ENCODE measurements at places on chromosomes 6 and 20. TPM values are rescaled to one million over a fixed set of nuclear protein-coding genes. Genes with fewer than 3 reads are reported as not detected.

The HMGCLL1 gene
- 2.4 TPM for total RNA-seq

The FABP7 gene
- total RNA-seq = 3.9 TPM

The PGM3 gene
- total RNA-seq = 68.1 TPM

The HEY2 gene
- 11.7 TPM for total RNA-seq

- no peak overlapping the region for H3K27ac ChIP-seq
- DNase-seq = no peak
- H3K36me3 ChIP-seq = no peaks in the 10 kb centered on the region
- no peaks in the 10 kb centered on the region for H3K27me3 ChIP-seq
- H3K4me3 ChIP-seq = no peak overlapping the region
- peaks cover 3% of the 10 kb centered on the region for H3K4me1 ChIP-seq
Observed at GRCh38 chr6:93272211-93272610, 147.1 kb downstream of the EPHA7 start.

GRCh38 chr6:82066991-82067411, 180.5 kb downstream of the IBTK start:
- no peak overlapping the region for H3K4me3 ChIP-seq
- peaks cover 2% of the 10 kb centered on the region for H3K4me1 ChIP-seq
- no peaks in the 10 kb centered on the region for H3K36me3 ChIP-seq
- H3K27ac ChIP-seq = no peak overlapping the region
- H3K27me3 ChIP-seq = no peaks in the 10 kb centered on the region
- DNase-seq = no peak

- no peak overlapping the region for H3K27ac ChIP-seq
- peaks cover 4% of the 10 kb centered on the region for H3K36me3 ChIP-seq
- H3K4me3 ChIP-seq = no peak overlapping the region
- DNase-seq = no peak
- H3K4me1 ChIP-seq = peaks cover 27% of the 10 kb centered on the region
- H3K27me3 ChIP-seq = no peaks in the 10 kb centered on the region
Observed at GRCh38 chr6:150539568-150539967, 60.1 kb upstream of the PLEKHG1 start.

DNA sequence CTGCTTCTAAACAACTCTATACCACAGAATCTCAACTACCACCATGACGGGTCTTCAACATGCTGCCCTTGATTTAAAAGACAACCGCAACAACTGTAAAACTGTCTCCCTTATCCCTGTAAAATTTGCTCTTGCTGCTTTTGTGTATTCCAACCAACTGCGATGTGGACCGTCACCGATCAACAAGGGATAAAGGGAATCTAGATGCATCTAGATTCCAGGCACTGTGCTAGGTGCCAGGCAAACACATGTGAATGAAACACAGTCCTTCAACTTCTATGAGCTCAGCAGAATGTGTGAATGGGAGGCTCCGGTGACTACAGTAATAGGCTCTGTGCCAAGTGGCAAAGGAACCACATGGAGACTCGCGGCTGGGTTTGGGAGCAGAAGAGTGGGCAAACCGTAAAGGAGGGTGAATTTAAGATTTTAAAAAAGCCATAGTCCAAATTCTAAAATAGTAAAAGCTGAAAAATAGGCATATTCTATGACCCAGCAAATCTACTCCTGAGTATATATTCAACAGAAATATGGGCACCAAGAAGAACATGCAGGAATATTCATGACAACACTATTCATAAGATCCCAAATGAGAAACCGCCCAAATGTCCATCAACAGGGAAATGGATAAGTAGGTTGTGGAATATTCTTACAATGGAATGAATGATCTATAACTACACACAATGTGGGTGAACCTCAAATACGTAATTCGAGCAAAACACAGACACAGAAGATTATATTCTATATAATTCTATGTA, 3.7 kb upstream of the PRND start:
- H3K27ac ChIP-seq = no peak overlapping the region
- no peak for DNase-seq
- peaks cover 4% of the 10 kb centered on the region for H3K4me1 ChIP-seq
- no peaks in the 10 kb centered on the region for H3K36me3 ChIP-seq

DNA sequence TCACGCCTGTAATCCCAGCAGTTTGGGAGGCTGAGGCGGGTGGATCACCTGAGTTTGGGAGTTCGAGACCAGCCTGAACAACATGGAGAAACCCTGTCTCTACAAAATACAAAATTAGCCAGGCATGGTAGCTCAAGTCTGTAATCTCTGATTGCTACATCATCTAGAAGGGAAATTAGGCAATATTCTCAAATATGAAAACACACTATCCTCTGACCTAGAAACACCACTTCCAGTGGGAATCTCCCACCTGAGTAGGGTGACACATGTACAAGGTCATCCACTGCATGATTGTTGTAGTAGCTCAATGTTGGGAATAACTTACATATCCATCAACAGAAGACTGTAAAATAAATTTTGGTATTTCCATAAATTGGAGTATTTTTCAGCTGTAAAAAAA, 19.1 kb upstream of the SIRPD start:
- H3K4me1 ChIP-seq = no peaks in the 10 kb centered on the region
- no peak overlapping the region for H3K4me3 ChIP-seq
- no peaks in the 10 kb centered on the region for H3K36me3 ChIP-seq
- no peak overlapping the region for H3K27ac ChIP-seq

DNA sequence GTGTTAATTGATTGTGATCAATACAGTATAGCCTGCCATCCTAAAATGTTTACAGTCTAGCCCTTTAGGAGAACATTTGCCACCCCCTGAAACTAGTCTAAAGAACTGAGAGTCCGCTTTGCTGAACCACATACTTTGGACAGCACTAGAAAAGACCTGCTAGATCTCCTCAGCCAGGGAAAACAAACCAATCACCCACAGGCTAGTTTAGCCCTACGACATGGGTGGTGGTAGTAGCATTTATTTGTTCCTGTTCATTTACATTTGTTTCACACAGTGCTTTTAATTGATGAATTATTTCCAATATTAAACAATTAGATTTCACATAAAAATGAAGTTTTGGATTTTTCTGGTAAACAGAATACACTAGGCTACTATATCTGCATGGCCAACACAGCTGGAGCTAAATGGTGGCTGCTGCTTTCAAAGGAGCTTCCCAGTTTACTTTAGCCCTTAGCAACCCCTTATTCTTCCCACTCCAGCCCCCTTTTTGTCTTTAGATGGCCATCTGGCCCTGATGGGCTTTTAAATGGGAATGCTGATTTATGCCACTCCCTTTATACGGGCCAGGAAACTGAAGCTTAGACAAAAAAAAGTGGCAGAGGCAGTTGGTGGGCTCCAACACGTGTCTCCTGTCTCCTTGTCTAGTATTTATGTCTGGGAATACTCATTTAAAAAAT, 72.4 kb downstream of the ADGRG6 start:
- H3K4me3 ChIP-seq = no peak overlapping the region
- H3K27me3 ChIP-seq = no peaks in the 10 kb centered on the region
- peak overlapping the region; percentile 81 for H3K27ac ChIP-seq
- H3K36me3 ChIP-seq = no peaks in the 10 kb centered on the region
- peaks cover 50% of the 10 kb centered on the region for H3K4me1 ChIP-seq

- H3K27me3 ChIP-seq = peaks cover 32% of the 10 kb centered on the region
- no peak overlapping the region for H3K4me3 ChIP-seq
- no peaks in the 10 kb centered on the region for H3K36me3 ChIP-seq
- H3K4me1 ChIP-seq = peaks cover 18% of the 10 kb centered on the region
Observed at GRCh38 chr6:36650848-36651478, 27.6 kb upstream of the CDKN1A start.
